EL (cell line): ENCODE measurements at places on chromosomes 2 and 18.

DNA sequence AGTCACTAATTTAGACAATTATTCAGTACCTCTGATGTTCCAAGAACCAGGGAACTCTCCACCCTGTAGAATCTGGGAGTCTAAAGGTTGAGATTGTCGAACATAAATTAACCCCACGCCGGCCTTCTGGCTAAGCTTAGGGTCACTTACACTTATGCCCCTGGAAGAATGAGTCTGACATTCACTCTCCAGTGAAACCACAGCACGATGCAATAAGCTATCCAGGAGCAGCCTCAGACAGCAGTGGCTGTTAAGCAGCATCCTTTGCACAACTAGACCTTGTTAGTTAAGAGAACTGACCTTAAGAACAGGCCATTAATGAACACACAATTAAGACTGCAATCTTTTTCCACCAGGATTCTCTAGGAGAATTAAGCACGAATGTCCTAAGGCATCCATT is 25.0 kb downstream of the SH3YL1 start:
- DNase-seq = no peak

GRCh38 chr2:34096562-34097171 is 497.6 kb upstream of the FAM98A start:
- DNase-seq = peak; percentile 63

GRCh38 chr2:119387381-119388129 is 20.8 kb downstream of the DBI start:
- DNase-seq = peak; percentile 34

DNA sequence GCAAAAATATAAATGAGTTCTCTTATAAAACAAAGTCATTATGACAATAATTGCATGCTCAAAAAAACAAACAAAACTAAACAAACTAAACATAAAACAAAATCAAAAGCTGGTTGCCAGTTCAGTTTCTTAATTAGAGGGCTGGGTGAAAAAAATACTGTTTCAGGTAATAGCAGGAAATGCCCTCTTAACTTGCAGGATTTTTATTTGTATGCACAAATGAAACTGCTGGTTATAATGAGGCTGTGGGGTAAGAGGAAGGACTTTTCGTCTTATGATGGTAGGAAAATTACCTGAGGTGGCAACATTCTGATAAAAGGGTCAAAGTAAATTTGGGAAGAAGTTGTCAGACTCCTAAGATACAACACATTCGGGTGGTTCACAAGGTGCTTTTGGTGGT is 21.5 kb upstream of the CDKL4 start:
- DNase-seq = no peak

DNA sequence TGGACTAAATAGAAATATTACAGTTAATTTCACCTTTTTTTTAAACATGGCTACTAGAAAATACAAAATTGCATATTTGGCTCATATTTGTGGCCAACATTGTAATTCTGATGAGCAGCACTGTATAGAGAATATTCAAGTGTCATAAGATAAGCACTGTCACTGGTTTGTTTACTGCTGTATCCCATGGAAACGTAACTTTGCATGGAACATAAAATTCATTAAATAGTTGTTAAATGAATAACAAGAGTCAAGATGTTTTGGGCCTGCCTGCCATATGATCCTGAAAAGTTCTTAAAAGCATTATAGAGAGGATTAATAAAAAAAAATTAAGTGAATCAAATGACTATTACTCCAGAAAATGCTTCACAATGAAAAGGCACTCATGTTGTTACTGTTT is 763.7 kb upstream of the CRIM1 start:
- peak; percentile 56 for DNase-seq

DNA sequence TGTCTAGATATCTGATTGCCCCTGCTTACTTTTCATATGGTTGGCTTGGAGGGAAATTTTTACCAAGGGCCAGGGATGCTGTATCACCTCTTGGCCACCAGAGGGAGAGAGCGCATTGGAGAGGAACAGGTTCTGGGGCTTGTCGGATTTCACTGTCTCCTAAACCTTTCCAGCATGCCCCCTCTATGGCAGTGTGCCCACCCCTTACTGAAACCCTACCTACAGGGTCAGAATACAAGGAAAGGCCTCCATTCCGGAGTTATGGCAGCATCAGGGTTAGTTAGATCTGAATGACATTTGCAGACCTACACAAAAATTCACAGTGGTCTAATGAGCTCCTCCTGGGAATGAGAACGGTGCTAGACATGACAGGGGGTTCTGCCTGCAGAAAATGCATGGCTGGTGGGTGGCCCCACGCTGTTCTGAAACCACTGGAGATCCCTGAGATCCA is 5.8 kb downstream of the SLC14A2 start:
- DNase-seq = peak; percentile 46

DNA sequence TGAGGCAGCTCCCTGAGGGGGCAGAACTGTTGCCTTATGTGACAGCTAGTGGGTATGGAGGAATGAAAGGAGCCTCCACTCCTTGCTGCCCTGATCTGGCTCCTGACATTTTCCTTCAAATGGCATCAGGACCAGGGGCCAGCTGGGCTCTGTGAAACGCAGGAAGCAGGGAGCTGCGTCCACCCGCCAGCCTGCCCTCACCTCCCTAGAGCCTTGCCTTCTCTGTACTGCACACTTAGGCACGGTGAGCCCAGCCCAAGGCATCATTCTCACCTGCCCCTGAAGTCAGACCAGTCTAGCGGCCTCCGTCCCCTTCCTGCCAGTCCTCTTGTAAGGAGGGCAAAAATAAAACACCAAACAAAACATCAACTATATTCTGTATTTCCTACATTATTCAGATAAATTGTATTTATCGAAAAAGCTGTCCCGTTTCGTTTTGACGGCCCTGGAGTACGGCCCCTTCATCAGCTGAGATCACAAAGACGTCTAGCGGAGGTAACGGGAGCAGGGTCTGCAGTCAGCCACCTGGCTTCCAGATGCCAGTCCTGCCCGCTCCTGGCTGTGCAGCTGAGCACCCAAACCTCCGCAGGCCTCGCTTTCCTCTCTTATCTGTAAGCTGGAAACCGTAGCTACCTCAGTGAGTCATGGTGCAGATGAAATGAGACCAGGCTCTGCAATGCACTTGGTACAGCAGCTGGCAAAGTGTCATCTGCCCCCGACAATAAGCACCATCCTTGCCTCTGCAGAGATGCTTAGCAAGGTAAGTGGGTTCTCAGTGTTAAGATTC is 6.9 kb upstream of the CTDP1 start:
- no peak for DNase-seq

DNA sequence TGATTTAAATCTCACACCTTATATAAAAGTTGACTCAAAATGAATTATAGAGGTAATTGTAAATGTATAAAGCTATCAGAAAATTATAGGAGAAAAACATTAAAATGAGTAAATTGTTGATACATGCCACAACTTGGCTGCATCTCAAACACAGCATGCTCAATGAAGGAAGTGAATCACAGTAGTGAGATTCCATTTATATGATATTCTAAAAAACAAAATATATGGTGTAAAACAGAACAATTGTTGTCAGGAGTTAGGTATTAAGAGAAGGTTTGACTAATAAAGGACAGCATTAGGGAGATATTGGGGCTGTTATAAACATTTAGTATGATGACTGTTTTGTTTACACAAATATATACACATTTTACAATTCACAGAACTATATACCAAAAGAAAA is 356.6 kb upstream of the CELF4 start:
- DNase-seq = no peak

DNA sequence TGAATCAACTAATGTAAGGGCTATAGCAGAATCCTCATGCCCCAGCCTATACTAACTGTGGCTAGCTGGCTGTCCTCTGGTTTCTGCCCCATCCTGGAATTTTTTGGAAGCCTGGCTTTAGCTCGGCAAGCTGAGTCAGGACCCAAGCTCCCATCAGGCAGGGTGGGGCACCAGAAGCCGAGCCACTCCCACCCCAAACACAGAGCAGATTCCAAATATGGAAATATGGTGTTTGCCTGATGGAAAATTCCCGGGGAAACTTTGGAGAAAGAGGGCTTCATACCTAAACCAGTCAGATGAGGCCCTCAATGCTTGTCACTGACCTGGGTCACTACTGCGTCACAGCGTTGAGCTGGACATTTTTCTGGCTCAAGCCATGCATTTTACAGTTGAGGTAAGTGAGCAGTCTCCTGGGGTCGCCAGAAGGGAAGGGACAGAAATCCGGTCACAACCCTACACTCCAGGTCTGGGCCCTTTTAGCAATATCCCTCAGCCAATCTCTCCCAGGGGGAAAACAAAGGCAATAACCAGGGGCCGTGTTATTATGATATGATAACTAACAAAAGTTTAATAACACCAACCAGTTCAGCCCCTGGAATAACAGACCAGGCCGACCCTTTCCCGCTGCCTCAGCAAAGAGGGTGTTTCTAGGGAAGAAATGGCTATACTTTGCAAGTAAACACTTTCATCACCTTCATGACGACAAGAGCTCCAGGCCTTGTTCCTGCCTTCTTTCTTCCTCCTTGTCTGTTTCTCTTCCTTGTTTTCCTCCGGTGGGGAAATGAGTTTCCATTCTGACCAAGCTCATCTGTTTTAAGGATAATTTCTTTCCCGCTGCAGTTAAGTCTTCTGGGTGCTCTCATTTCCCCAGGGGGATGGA is 37.7 kb downstream of the PSD4 start:
- DNase-seq = peak; percentile 64
